ENCODE measurements at places on chromosomes 12 and 14.
A peak's percentile ranks its signal among the peaks of the same experiment; 100 is the strongest.

DNA sequence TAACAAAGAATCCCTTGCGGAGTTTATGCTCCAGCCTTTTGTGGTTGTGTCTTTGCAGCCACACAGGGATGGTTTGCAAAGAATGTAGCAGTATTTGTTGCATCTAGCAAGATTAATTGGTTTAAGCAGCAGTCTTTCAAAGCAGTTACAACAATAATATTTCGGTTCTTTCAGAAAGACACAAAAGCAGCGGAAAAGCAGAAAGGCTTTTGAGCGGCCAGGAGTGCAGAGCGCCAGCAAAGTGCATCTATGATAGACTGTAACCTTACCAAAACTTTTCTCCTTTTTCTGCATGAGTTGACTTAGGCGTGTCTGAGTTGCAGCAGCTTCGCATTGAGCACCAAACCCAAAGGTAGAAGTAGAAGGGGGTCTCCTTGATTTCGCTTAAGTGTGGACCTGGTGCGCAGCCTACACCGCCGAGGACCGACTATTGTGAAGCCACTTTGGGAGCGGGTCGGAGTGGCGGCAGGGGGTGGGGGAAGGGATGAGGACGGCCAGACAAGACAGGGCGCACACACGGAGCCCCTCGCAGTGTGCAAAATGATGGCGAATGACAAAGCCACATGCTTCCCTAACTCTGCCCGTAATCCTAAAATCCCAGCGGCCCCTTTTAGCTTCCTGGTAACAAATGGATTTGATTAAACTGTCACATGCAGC is 1.2 kb downstream of the LMO3 start:
- no peak for DNase-seq

DNA sequence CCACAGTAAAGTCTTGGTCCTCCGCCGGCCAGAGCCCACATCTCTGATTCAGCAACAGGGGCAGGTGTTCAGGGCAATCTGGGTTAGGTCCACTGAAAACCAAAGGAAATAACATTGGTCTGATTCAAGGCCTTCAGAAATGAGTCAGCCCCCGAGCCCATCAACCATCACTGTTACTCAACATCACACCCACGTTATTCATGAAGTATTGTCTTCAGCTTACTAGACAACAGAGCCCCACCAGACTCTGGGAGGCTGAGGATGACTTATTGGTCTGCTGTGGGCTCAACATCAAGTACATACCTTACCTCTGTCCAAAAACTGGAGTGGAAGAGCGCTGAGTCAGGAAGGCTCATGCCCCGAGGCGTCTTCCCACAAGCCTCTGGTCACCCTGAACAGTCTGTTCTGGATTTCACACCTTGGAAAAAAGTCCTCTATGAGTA is 97.5 kb downstream of the ZFP36L1 start:
- peak; percentile 99 for DNase-seq

GRCh38 chr12:116876151-116876869 is 4.9 kb downstream of the HRK start:
- DNase-seq, result no peak

- DNase-seq, result no peak
Measured at GRCh38 chr12:104359216-104359615, 55.7 kb downstream of the EID3 start.

GRCh38 chr14:66772146-66772545 is 264.2 kb downstream of the GPHN start:
- no peak for DNase-seq

DNA sequence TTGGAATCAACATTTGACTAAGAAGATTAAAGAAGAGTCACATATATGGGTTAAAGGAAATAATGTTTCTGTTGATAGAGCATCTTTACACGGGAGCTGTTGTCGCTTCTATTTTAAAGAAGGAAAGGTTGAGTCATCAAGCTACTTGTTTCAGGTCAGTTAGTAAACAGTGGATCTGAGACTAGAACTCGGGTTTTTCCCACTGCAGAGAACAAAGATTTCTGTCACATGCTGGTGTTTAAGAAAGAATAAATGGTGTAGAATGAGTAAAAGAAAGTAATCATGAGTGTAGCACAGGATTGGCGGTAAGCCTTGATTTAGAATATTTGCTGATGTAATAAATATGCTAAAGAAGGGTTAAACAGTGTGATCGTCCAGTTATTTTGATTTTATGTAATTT is 455.5 kb downstream of the AEBP2 start:
- no peak for DNase-seq

DNA sequence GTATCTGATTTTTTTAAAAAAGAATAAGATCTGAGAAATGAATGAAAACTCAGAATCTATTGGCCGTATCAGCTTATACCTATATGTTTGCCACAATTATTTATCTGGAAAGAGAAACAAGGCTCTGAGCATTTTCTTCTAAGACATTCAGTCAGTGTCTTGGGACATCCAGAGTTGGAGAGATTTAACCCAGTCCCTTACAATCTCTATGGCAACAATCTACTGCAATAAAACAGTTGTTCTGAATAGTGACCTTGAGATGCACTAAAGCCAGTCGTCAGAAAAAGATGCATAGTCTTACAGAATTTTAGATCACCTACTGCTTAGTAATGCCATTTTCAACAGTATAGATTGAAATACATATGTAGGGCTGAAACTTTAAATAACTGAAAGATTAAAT is 52.0 kb upstream of the SOCS2 start:
- DNase-seq, result no peak

DNA sequence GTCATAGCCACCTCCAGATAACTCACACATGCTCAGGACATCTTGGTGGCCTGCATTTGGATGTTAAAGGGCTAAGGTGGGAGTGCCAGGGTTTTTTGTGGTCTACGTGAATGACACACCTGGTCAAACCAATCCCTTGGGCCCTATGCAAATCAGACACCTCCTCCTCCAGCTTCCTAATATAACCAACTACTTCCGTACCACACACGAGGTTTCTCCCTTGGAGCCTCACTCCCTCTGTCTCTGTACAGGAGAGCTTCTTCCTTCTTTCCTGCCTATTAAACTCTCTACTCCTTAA is 19.6 kb downstream of the APOBEC1 start:
- no peak for DNase-seq

GRCh38 chr14:52314595-52315354 is 663 bp downstream of the PTGER2 start:
- no peak for DNase-seq

DNA sequence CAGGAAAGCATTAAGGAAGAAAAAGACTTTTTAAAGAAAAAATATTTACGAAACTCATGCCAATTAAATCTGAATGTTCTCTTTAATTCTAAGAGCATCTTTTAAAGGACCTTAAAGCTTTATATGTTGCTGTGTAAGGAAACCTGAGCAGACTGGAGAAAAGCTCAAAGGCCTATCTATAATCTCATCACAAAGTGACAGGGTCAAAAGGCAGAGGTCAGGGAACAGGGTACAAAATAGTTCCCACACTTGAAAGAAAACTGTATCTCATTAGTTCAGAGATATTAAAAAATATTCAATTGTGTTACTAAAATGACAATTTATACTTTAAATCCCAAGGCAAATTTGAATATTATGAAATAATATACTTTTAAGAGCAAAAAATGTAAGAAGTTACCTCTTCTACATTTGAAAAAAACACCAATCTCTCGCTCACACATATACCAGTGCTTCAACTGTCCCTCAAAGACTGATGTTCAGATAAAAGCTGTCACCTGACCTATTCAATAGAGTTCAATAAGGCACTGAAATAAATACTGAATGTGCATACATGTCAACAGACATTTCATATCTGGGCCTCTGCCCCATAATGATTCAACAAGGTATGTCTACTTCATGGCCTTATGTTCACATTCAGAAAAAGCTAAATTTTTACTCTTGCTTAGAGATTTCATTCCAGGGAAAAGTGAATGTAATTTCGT is 17.9 kb downstream of the DENND5B start:
- DNase-seq, result no peak

DNA sequence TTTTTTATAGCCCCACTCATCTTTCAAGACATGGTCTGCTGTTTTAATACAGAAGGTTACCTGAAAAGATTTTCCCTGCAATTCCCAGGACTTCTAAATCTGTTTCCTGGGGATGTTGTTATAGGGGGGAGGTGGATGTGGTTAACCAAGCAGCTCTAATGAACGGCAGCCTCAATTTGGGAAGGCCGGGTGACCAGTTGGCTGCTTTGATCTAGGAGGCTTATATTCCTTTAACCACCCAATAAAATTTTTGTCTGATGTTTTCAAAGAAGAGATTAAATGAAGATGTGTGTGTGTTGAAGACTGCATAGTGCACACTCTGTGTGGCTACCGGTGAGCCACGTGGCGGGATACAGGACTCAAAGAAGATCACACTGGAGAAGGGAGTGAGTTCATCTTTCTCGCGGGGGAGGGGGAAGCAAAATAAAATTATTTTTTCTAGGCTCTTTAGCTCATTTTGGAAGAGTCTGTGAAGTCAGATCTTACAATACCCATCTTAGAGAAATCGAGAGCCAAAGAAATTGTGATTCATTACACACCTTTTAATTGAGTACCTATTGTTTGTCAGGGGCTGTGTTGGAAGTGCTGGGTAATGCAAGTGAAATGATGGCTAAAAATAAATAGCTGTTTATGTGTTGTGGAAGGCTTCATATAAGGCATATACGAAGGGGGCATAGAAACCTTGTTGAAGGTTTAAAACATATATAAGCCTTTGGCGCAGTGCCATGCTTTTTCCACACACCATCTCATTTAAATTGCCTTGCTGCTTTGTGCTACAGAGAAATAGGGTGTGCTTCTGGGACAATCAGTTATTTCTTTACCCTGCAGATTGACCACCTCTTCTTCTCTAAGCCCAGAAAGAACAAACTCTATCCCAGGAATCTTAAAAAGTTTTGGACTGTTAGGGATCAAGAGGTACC is 18.5 kb downstream of the ELK3 start:
- DNase-seq, result no peak

DNA sequence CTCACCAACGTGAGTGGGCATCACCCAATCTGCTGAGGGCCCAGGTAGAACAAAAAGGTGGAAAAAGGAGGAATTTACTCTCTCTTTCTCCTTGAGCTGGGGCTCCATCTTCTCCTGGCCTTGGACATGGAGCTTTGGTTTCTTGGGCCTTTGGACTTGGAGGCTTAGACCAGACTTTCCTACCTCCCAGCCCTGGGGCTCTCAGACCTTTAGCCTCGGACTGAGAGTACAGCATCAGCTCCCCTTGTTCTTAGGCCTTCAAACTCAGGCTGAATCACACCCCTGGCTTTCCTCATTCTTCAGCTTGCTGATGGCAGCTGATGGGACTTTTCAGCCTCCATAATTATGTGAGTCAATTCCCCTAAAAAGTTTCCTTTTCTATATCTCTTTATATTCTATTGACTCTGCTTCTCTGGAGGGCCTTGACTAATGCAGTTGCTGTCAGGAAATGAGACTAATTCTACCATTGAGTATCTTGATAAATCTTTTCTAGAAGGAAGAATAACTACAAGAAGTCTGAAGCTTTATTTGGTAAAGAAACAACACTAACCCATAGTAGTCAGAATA is 15.9 kb upstream of the CLEC4E start:
- no peak for DNase-seq

DNA sequence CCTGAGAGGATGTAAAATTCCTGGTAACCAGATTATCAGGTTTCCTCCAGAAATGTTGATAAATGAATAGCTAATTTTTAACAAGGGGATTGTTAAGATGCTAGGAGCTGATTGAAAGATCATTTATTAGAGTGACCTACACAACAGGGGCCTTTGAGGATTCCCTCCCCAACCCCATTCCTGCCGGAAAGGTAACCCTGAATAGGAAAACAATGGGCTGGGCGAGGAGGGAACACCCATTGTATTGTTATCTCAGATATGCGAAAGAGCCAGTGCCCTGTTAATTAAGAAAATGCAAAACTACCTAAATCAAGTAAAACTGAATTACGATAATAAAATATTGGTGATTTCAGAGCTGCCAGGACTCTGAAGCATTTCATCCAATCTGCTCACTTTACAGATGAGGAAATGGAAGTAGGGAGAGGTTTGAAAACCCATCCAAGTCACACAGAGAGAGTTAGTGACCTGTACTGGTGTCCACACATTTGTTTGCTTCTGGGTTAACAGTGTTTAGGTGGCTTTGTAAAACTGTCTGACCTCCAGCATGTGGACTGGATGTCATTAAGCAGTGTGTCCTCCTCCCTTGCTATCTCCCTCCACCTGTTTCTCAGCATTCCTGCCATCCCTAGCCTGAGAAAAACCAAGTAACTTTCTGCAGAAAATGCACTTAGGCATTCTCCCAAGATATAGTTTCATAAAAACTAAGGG is 214.8 kb downstream of the TTC6 start:
- no peak for DNase-seq

- DNase-seq, result no peak
Measured at GRCh38 chr12:116558280-116559161, 660 bp upstream of the MAP1LC3B2 start.

- DNase-seq, result no peak
Measured at GRCh38 chr12:47767216-47767724, 5.8 kb upstream of the SLC48A1 start.

DNA sequence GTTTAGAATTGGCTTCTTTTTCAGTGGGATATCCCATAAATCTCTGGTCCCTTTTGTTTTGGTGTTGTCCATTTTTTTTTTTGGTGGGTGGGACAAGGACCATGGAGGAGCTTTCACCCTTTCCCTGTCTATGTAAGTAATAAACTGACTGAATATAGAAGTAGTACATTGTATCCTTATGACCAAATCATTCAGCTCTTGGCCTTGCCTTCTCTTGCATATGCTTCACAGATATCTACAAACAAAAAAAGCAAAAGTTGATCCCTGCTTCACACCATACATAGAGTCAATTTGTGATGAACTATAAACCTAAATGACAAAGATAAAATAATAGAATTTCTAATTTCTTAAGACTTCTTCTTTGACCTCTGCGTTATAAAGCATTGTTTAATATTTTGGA is 59.8 kb downstream of the SIX1 start:
- DNase-seq, result no peak

DNA sequence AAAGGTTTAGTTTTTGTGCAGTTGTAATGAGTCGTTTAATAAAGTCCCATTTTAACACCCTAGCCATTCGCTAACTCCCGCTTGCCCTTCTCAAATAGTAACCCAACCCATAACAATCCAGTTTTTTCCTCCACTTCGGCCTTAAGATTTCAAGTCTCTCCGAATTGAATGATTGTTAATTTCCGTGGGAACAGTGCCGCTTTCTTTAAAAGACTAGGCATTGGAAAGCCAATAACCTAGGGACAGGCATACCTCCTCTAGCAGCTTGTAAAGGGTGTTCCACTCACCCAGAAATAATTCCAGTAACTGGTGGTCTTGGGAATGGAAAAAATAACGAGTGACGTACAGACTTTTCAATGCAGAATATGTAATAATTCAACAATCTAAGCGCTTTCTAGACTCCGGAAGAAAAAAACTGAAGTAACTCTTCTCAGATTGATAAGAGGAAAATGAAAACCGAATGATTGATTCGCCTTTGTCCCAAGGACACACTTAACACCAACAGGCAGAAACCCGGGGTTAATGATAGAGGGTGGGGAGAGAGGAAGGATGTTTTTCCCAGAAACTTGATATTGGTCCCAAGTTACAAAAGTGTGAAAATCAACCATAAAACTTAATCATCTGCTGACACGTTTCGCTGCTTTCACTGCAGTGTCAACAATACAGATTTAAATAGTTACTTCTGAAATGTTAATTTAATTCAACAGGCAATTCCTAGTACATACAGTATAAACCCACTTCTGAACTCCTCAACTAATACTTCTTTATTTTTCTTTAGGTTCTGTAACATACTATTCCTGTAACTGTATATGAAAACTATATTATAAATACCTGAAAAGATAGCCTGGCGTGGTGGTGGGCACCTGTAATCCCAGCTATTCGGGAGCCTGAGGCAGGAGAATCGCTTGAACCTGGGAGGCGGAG is 1.0 kb upstream of the SINHCAF start:
- no peak for DNase-seq

GRCh38 chr12:60101715-60102114 is 505.9 kb downstream of the SLC16A7 start:
- DNase-seq, result no peak

Data from RCC 7860 (cell line).